Umbilical cord (tissue), 2 donors: ENCODE measurements at places on chromosomes 2 and 18.

- DNase-seq: no peak
Measured at GRCh38 chr2:26988058-26988860, 17.8 kb downstream of the MAPRE3 start.

- no peak for DNase-seq
Measured at GRCh38 chr2:88048541-88048940, 7.0 kb downstream of the KRCC1 start.

- DNase-seq: peak; percentile 33
Measured at GRCh38 chr2:168416555-168416954, 39.5 kb upstream of the CERS6 start.

DNA sequence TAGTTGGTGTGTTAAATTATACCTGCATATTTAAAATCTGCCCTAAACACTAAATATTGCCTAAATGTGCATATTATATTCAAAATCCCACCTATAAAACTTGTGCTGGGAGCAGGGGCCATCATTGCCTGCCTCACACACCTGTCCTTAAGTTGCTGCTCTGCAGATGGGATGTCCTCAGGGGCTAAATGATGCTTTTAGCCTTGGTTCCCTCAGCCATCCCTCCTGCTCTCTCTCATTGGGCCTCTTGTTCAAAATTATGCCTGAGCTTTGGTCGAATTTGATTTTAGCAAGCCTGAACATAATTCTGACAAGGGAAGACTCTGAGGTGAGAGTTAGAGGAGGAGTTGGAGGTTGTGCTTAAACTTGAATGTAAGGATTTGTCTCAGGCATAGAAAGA, 318.3 kb upstream of the RAB12 start:
- DNase-seq: no peak

GRCh38 chr2:9240745-9241144, 34.1 kb downstream of the ASAP2 start:
- no peak for DNase-seq

DNA sequence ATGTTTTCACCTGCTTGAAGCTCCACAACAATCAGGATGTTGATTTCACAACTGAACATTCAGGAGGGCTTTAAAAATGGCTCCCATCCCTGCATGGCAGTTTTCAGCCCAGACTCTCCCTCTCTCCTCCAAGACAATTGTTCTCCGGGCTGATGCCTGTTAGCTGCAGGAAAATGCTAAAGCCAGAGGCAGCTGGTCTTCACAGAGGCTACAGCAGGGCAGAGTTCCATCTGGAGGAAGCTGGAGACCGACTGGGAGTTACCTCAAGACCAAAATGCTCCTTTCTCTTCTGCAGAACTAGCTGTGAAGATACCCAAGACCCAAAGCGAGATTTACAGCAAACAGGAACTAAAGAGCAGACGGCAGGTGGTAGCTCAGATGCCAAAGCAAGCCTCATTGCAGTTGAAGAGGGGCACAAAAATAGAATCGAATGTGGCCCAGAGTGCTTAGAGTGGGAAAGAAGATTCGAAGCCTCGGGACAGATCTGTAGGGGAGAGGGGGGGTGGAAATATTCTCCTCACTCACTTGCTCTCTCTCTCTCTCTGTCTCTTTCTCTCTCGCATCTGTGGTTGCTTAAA, 423.6 kb downstream of the ZNF521 start:
- no peak for DNase-seq

DNA sequence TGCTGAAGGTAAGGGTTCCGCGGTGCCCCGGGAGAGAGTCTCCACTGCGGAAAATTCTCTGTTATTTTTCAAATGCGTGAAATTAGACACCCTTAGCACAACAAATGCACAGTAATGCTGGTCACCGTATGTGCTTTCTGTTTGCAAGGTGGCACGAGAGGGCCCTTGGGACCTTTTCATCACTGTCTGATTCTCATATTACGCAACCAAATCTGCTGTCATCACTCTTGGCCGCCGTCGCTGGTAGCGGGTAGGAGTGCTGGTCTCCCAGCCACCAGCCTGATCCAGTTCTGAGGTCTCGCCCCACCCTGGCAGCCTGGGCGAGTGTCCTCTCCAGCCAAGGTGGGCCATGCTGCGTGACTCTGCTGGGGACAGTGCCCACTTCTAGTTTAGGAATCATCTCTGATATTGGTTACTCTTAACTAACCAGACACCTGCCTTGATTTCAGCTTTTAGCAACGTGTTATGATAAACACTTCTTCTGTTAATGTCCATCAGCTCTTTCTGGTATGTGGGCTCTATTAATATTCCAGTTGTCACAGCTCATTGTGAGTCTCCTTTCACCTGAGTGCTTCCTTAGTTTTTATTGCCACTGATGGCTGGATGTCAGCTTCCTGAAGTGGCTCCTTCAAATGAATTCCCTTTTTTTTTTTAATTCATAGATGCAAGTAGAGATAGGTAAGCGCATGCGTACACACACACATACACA, 199.4 kb downstream of the GBX2 start:
- DNase-seq: no peak

DNA sequence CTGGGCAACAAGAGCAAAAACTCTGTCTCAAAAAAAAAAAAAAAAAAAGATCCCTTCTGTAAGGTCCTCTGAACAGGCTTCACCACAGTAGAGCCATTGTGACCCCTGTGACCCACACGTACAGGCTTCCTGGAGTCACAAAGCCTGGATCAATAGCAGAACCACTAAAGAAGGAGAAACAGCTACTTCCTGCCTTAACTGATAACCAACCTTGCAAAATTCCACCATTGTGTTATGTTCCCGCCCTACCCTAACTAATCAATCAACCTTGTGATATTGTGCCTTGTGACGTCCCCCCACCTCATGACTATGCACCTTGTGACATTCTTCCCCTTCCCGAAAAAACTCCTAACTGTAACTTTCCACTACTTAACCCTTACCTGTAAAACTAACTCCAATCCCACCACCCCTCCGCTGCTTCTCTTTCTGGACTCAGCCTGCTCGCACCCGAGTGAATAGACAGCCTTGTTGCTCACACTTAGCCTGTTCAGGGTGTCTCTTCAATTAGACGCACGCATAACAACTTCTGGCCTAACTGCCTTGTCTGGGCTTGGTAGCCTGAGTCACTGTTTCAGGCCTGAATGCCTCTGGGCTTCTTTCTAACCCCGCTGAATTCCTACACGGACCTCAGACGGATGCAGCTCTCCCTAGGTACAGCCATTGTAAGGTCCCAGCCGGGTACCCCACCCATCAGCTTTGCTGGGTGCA, 13.9 kb downstream of the SCYGR8 start:
- no peak for DNase-seq

GRCh38 chr2:187051350-187051749, 202.4 kb upstream of the ZSWIM2 start:
- no peak for DNase-seq

GRCh38 chr2:4214444-4215205, 511.2 kb downstream of the DCDC2C start:
- DNase-seq: no peak

- no peak for DNase-seq
Measured at GRCh38 chr2:71802556-71802955, 345.1 kb downstream of the CYP26B1 start.

- DNase-seq: no peak
Measured at GRCh38 chr2:68404164-68404563, 39.1 kb downstream of the PLEK start.

GRCh38 chr2:235674146-235674545, 180.3 kb downstream of the AGAP1 start:
- DNase-seq: no peak

GRCh38 chr18:1680108-1680507, 775.4 kb downstream of the ADCYAP1 start:
- DNase-seq: no peak

GRCh38 chr2:66305718-66306117, 129.2 kb upstream of the MEIS1 start:
- no peak for DNase-seq

DNA sequence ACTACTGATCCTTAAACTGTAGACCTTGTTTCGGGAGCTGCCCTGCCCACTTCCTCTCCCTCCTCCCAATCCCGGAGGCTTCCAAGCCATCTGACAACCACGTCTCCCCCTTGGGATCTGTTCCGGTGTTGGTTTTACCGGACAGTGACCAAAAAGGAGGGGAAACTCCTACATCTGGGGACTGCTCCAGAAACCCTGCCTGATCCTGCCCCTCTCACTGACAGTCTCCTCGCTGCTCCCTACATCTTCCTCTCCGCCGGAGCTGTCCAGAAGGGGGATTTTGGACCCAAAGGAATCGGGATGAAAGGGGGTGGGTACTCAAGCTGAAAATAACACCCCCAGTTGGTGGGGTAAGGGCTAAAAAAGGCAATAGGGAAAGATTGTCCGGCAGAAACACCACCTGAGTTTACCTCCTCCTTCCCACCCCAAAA, 1.5 kb downstream of the INO80D start:
- peak; percentile 75 for DNase-seq

GRCh38 chr18:8831112-8831511, 125.8 kb downstream of the MTCL1 start:
- DNase-seq: no peak

- DNase-seq: no peak
Measured at GRCh38 chr2:48199070-48199469, 292.8 kb upstream of the FBXO11 start.

DNA sequence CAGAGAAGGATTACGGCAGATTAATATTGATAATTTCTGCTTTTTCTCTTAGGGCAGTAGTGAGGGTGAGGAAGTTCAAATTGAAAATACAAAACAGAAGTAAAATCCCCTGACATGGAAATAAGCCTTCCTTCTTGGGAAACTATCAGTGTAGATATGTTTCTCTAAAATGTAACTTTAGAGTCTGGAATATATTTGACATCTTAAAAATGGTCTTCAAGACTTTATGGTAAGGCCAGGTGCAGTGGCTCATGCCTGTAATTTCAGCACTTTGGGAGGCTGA, 33.0 kb downstream of the INPP5D start:
- no peak for DNase-seq

GRCh38 chr2:138421971-138422335, 79.6 kb upstream of the SPOPL start:
- DNase-seq: peak; percentile 58

DNA sequence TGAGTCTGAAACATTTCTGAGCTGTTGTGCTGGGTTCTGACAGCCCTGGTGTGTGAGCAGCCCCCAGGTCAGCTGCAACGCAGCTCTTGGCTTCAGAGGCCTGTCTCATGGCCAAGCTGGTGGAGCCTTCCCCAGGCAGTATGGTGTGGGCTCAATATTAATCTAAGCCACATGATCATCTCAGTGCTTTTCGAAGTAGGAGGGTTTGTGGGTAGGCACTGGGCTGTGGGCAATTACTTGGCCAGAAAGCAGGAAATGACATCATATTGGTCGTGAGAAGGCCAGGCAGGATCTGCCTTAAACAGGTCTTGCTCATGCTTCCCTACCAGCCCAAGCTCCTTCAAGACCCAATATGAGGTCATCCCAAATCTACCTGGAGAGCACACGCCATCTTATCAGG, 26.9 kb downstream of the LOXHD1 start:
- DNase-seq: no peak

GRCh38 chr2:205193836-205194228, 488.5 kb upstream of the NRP2 start:
- no peak for DNase-seq

GRCh38 chr18:9380621-9381395, 46.2 kb downstream of the TWSG1 start:
- DNase-seq: peak; percentile 43

DNA sequence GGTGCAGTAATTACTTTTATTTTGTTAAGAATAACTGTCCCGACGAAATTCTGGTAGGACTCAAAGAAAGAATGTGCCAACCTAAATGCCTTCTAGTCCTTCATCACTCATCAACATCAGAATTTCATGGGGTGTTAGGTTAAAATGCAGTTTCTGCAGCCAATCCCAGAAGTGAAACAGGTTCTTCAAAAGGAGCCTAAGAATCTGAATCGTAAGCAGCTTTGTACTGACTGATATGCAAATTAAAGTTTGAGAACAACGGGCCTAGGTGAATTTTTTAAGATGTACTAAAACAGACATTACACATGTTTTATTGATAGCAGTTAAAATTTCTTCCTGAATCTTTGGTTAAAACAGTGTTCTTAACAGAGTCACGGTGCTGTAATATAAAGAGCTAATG, 140.3 kb upstream of the ZC3H15 start:
- DNase-seq: no peak

DNA sequence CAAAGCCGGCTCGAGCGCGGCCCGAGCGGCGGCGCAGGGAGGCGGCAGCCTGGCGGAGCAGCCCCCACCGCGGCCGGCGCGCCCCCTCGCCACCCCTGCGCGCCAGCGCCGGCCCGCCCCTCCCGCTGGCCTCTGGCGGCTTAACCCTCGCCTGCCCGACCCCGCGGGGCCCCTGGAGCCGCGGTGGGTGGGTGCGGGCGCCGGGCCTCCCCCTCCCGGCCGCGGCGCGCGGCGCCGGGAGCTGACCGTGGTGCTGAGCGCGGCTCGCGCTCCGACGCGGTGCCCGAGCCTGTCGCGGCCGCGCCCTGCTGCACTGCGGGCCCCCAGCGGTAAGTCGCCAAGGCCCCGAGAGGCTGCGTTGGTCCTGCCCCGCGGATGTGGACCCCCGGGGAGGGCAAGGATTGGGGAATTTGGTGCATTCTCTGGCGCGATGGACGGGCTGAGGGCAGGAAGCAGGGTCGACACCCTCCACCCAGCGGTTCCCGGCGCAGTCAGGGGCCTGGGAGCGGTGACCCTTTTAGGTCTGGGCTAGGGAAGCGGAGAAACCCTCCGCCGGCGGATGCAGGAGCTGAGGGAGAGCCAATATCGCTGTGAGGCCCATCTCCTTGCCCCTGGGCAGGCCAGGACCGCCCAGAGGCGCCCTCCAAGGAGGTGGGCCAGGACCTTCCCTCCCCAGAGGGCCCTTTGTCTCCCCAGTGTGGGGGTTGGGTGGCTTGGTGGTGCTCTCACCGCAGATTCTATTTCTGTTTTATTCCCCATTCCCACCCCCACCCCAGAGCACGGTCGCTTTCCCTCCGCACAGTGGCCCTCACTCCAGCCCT, 923 bp downstream of the AMER3 start:
- peak; percentile 16 for DNase-seq

DNA sequence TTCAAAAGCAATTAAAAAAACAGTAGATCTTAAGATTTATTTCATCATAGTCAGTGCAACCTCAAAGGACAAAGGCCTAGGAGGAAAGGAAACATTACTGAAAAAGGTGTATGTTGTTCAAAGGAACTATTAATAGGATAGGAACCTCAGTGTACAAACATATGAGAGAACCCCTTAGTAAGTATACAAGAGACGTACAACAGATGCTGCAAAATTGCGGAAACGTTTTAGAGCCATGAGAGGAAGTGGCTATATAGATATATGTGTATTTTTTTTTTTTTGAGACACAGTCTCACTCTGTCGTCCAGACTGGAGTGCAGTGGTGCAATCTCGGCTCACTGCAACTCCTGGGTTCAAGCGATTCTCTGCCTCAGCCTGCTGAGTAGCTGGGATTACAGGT, 22.2 kb downstream of the PIK3C3 start:
- no peak for DNase-seq

- DNase-seq: no peak
Measured at GRCh38 chr2:68860111-68860510, 11.1 kb downstream of the BMP10 start.

DNA sequence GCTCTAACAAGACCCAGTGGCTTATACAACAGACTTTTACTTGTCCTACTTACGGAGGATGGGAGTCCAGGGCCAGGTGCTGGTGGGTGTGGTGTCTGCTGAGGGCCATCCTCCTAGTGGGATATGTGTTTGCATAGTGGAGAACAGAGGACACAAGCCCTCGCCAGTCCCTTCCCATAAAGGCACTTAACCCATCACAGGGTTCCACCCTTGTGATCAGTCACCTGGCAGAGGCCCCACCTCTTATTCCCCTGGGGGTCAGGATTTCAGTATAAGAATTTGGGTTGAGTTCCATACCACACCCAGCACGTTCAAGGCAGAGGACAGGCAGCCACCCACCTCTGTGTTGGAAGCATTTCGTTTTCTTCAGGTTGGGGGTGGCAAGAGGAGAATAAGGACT, 259.0 kb downstream of the AGAP1 start:
- no peak for DNase-seq

- DNase-seq: no peak
Measured at GRCh38 chr2:85823951-85824350, 64.8 kb downstream of the ST3GAL5 start.
